ENCODE measurements at places on chromosomes 1 and 21.

DNA sequence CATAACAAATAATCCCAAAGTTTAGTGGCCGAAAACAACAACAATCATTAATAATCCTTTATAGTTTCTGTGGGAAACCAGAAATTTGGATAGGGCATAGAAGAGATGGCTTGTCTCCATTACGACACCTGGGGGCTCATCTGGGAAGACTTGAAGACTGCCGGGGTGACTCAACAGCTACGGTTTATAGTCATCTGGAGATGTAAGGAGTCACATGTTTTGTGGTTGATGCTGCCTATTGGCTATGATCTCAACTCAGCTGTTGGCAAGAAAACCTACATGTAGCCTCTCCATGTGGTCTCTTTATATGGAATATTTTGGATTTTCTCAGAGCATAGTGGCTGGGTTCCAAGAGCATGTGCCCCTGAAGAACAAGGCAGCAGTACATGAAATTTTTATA lies 29.3 kb upstream of the TSPAN2 start:
- DNase-seq = no peak

- DNase-seq = no peak
These were observed 1712.5 kb downstream of the NCAM2 start for GRCh38 chr21:22710721-22711120.

- no peak for DNase-seq
These were observed 44.9 kb downstream of the MAP3K21 start for GRCh38 chr1:233372218-233373120.

GRCh38 chr1:169090900-169091311 lies 15.6 kb upstream of the ATP1B1 start:
- no peak for DNase-seq

DNA sequence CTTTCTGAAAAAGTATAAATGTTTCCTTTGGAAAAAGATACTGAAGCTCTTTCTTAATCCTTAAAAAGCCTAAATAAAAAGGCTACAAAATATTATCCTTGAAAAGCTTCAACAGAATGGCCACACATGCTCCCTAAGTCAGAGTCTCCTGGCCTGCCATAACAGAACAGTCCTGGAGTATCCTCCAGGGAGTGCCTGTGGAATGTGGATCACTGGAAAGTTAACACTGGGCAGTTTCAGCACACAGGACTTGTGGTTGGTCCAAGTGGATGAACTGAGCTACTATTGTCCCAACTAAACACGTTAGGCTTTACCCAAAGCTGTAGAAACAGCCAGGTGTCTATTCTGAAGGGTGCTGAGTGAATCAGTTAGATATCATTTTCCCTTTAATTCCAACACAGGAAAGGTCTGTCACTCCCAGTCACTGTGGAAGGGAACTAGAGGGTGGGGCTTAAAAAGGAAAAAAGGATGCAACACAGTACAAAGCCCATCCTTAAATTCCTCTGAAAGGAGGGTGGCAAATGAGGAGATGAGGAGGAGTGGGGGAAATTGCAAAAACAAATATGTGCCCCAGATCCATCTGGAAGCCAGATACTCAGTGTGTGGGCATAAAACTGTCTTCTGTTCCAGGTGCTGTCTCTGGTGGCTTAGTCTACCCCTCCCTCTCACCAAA lies 196.3 kb upstream of the SPAG17 start:
- DNase-seq = no peak

DNA sequence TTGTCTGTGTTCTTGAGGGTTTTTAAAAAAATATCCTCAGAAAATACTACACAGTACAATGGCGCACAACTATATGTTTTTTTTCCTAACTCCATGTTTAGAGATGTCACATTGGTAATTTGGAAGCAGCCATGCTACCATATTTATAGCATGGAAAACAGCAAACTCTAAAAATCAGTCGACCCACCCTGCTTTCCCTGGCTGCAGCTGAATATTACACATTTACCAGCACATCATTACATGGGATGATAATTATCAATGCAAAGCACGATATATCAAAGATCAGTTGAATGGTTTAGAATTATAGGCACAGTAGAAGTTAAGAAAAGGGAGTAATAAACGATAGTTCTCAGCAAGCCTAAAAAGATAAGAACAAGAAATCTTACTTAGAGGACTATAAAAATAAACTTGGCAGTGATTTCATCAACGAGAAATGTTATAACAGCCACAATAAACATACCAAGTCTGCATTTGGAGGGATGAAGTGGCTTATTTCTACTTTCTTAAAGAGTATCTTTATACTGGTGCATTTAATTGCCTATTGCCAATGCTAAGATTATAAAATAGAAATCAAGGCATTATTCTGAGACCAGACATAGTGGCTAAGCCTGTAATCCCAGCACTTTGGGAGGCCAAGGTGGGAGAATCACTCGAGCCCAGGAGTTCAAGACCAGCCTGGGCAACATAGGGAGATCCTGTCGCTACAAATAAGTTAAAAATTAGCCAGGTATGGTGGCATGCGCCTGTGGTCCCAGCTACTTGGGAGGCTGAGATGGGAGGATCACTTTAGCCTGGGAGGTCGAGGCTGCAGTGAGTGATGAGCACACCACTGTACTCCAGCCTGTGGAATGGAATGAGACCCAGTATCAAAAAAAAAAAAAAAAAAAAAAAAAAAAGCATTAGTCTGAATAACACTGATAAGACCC lies 43.4 kb downstream of the WDR64 start:
- no peak for DNase-seq

GRCh38 chr1:7616076-7616832 lies 154.8 kb upstream of the VAMP3 start:
- peak; percentile 5 for DNase-seq

DNA sequence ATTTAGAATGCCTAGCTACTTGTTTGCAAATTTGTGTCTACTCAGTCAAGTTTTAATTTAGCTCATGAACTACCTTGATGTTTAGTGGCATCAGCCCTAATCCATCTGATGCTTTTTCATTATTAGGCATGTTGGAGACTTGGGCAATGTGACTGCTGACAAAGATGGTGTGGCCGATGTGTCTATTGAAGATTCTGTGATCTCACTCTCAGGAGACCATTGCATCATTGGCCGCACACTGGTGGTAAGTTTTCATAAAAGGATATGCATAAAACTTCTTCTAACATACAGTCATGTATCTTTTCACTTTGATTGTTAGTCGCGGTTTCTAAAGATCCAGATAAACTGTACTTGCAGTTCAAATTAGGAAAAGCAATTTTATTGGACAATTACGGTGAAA lies 7.6 kb downstream of the SOD1 start:
- no peak for DNase-seq

DNA sequence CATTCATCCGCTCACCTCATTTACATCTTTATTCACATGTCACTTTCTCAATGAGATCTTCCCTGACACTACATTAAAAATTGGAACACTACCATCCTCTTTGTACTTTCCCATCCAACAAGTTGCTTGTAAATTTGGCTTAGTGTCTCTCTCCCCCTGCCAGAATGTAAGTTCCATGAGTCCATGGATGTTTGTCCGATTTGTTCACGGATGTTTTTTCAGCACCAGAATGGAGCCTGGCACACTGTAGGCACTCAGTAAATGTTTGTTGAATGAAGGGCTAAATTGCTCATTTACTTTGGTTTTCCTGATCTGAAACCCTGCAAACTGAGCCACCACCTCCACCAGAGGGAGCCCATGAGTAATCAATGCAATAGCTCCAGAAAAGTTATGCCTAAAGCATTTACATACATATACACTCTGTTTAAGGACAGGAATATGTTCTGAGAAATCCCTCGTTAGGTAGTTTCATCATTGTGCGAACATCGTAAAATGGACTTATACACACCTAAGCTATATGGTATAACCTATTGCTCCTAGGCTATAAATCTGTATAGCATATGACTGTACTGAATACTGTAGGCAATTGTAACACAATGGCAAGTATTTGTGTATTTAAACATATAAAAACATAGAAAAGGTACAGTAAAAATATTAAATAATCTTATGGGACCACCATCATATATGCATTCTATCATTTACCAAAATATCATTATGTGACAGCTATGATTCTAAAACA lies 2.8 kb upstream of the EYA3 start:
- peak; percentile 57 for DNase-seq

DNA sequence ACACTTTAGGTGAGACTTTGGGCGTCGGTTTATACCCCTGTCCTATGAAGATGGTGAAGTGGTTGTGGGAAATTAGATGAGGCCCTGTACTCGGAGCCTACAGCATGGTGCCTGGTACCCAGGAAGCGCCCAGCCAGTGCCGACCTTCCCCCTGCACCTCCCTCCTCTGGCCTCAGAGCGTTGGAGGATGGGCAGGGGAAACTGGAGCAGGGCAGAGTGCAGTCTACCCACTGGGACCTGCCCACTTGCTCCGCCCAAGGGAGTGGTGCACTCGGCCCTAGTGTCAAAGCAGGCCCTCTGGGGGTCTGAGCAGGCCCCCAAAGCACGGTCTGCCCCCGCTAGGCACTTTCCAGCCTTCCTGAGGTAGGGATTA lies 13.0 kb upstream of the TTC22 start:
- DNase-seq = no peak

DNA sequence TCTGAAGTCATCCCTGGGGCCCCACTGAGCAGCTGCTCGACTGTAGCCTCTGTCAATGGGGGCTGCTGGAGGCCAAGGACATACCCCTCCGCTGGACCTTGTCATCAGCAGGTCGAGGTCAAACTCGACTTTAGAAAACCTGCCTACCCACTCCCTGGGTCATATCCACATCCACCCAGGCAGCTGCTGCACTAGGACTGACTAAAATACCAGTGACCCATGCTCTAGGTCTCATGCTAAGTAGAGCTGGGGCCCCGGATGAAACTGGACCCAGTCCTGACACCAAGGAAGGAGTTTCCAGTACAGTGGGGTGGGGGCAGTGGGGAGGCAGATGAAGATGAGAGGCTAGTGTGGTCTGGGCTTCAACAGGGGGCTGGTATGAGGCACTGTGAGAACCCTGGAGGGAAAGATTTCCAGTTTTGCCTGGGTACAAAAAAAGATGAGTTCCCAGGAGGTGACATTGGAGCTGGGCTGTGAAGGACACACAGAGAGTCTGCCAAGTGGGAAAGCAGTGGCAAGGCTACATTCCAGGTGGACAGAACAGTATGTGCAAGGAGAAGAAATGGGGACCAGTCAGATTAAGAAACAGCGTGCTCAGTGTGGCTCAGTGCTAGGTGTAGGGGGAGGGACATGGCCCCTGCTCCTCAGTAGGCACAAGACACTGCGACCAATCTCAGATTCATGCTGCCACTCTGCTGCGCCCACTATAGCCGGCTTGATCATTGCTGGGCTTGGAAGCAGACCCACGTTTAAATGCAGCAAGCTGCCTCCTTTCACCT lies 12.4 kb downstream of the SLC2A1 start:
- no peak for DNase-seq

GRCh38 chr1:163202833-163203451 lies at the start of gene RGS5:
RGS5 (minus strand) TSS chr1:163202916; CDS start chr1:163202835, 81 bp downstream.
- no peak for DNase-seq

- no peak for DNase-seq
These were observed 48.9 kb downstream of the SKI start for GRCh38 chr1:2276803-2277580.

DNA sequence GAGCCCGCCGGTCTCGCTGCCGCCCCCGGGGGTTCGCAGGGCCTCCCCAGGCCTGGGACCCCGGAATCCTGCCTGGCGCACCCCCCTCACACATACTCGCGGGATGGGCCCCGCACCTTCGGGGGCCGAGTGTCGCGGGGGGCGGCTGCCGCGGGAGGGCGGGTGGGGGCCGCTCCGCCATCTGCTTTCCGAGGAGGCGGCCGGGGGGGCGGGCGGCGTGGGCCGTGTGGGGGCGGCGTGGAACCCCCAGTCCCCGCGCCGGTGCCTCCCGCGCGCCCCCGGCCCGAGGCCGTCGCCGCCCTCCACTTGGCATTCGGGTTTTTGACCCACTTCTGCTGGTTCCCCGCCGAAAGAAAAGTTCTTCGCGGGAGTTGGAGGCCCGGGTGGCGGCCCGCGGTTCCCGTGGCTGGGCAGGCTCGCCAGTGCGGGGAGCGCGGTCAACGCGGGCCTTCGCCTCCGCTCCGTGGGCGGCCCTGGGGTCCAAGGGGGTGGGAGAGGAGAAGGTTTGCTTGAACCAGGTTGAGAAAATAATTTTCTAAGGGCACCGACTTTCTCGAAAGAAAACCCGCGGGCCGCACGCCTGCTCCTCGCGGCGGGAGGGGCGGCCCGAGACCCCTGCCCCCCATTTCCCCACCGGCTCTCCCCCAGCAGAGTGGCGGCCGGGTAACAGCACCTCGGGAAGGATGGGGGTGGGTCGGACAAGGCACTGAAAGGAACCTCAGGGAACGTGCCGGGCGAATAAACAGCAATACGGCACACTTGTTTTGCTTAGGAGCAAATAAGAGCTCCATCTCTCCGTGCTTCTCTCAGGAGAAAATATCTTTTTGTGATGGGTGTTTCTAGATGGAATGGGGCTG lies 1.6 kb downstream of the PHF13 start:
- DNase-seq = no peak

GRCh38 chr1:210200124-210200736 lies 32.4 kb upstream of the SERTAD4 start:
- DNase-seq = no peak

DNA sequence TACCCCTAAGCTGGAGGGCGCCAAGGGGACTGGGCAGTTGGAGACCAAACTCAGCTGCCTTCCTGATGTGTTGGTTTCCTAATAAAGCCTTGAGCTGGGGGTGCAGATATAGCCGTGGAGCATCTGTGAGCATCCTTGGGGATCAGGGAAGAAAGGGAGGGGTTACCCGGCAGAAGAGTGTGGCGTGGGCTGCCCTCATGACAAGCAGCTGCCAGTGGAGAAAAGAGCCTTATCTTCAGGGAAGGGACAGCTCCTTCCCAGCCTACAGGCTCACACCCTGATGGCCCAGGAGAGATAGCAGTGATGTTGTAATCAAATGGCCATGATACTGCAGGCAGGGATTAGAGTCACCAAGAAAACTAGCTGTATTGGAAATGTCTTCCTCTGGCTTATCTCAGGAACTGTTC lies 10.8 kb upstream of the NFASC start:
- DNase-seq = no peak

DNA sequence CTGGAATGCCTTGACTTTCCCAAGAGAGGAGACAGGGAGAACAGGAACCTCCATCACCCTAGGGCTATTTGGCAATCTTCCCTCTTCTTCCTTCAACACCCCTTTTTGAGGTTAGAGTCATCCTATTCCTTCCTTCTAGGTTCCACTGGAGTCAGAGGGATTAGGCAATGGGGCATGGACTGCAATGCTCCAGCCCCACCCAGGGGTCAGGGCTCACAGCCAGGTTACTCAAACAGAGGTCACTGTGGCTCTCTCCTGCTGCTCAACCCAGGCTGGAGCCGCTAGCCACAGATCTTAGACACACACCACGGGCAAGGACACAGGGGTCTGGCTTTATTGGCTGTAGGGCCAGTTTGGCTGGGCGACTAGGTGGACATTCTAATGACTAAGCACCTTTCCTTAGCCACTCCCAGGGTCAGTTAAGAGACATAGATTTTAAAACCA lies 145.5 kb upstream of the NRIP1 start:
- no peak for DNase-seq

DNA sequence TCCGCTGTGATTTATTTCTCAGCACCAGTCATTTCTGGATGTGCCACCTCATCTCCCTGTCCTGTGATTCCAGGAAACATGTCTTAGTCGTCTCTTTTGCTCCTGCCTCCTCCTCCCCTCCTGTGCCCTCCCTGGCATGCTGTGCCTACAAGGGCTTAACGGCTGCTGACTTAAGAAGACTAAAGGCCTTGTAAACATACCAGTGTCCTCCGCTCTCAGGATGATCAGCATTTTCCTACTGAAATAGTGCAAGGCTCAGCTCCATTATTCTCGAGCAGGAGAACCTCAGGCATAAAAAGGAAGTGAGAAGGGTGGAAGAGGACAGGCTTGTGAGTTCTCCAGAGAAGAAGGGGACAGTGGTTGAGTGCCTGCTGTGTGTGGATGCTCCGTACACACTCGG lies 61.6 kb upstream of the RUNX3 start:
- no peak for DNase-seq
